Renal cortex interstitium (tissue), 15 donors: ENCODE measurements at places on chromosomes 11 and 22.

GRCh38 chr22:49198705-49199084 is 629.0 kb downstream of the BRD1 start:
- no peak for DNase-seq

- DNase-seq: no peak
Measured at GRCh38 chr11:73001615-73002014, 140.5 kb downstream of the FCHSD2 start.

DNA sequence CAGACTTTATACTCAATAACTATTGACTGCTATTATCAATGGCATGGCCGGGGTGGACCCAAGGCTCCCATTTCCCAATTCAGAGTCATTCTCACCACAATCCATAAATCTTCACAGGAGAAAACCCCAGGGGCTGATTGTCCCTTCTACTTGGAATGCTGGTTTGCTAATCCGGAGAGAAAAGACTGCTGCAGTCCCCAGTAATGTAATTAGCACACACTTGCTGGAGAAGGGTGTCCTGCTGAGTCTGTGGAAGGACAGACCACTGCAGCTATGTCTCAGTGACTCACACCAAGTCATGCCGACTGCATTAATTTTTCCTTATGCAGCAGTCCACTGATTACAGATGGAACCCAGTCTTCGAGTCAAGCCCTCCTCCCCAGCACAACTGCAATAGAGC is 5.9 kb upstream of the ETS1 start:
- no peak for DNase-seq

DNA sequence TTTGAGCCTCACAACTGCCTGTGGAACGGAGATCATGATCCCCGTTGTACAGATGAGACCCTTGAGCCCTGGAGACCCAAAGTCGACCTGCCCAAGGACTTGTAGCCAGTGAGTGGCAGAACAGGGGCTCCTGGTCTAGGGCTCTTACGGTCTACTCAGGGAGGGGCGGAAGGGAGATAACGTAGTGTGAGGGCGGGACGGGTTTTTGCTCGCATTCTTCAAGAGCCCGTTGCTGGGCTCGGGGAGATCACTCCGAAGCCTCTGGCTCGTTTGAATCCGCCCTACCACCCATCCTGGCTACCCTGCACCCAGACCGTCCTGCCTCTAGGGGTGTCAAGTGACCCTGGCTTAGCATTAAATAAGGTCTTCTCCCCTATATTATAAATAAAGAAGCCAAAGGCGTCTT is 639 bp downstream of the CRY2 start:
- no peak for DNase-seq

- DNase-seq: no peak
Measured at GRCh38 chr22:11605468-11605981, 3922.5 kb upstream of the OR11H1 start.

- DNase-seq: no peak
Measured at GRCh38 chr22:24007253-24008021, 2.2 kb upstream of the GSTT4 start.

DNA sequence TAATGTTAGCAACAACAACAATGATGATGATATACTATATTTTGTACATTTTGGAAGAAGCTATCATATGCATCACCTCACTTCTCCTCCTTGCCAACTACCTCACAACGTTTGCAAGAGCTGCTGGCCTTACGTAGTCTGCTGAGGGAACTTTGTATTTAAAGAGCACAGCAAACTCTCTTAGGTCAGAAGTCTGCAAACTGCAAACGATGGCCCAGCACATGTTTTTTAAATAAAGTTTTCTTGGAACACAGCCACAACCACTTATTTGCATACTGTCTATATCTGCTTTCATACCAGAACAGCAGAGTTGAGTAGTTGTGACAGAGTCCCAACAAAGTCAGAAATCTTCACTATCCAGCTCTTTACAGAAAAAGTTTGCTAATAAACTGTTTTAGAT is 261.7 kb downstream of the TENM4 start:
- DNase-seq: no peak

DNA sequence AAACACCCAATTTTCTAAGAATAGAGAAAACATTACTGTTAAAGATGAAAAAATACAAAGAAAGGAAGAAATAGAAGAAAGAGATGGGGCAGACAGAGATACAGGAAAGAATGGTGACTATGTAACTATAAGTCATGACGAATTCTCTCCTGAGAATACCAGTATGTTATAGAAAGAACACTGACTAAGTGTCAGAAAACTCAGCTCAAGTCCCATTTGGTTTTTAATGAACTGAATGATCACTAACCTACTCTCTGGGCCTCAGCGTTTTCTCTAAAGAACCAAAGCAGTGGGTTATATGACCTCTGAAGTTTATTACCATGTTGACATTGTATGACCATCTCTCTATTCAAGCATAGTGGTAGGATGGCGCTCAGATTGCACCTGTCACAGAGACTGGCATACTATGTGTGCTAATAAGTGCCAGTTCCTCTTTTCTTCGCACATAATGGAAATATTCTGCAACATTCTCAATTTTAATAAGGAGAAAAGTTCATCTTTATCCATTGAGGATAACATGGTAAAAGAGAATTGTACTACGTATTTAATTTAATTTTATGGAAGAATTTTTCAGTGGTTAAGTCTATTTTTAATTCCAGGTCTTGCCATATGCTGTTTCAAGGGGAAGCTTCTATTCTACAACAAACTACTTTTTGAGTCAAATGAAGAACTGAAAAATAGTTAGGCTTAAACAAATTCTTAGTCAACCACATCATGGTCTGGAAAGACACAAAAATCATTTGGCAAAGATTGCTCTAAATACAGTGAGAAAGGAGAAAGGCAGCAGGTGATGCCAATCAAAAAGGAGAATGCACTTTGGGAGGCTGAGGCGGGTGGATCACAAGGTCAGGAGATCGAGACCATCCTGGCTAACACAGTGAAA is 25.0 kb upstream of the EED start:
- no peak for DNase-seq

GRCh38 chr11:27427183-27427980 is 45.2 kb downstream of the LGR4 start:
- DNase-seq: no peak

DNA sequence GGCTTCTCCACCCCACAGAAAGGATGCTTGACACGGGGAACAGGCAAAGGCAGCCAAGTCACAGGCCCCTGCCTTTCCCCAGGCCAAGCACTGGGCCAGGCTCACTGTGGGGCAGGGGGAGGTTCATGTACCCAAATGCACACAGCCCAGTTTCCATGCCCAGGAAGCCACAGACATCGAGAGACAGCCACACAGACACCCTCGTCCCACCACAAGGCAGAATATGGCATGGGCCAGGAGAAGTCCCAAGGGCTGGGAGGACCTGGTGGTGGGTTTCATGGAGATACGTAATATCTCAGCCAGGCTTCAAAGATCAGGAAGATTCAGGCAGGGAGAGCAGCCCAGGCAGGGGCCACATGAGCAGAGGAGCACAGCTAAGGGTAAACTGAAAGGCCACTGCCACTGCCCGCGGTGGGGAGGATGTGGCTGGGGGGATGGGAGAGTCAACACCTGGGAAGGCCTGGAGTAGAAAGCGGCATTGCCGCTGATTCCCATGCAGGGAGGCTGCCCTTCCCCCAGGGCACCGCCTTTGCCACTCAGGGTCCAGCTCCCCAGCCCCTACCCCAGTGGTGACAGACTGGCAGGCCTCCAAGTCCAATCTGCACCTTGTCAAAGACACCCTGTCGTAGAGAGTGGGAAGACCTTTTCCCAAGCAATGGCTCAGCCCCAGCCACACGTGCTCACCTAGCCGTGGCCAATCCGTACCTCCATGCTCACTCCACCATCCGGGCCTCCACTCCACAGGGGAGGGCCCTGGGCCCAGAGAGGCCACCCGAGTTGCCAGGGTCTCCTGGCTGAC is 2.4 kb upstream of the MFNG start:
- no peak for DNase-seq

DNA sequence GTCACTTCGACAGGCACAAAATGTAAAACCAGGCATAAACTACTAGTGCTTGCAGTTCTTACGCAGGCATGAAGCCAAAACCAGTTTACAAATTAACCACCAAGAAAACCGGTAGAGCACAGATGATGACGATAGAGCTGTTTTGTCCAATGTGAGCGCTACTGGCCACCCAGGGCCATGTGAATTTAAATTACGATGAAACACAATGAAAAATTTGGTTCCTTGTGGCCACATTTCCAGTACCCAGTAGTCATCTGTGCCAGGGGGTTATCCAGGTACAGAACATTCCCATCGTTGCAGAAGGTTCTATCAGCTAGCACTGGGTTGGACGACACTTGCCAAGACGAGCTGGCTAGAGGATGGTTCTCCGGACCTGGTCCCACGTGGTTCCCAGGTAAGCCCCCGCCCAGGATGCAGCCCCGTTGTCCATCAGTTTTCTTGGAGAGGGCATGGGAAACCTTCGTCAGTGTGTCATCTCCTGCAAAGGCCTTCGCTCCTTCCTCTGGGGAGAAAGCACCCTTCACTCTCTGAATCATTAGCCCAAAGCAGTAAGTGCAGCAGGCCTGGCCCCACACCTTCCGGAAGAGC is 1.1 kb upstream of the CD81 start:
- DNase-seq: peak; percentile 72

- DNase-seq: no peak
Measured at GRCh38 chr11:6402561-6402981, 12.3 kb downstream of the SMPD1 start.

- DNase-seq: no peak
Measured at GRCh38 chr11:2574553-2575535, 125.0 kb downstream of the KCNQ1OT1 start.

- DNase-seq: no peak
Measured at GRCh38 chr11:34345991-34346480, 11.8 kb downstream of the ABTB2 start.

DNA sequence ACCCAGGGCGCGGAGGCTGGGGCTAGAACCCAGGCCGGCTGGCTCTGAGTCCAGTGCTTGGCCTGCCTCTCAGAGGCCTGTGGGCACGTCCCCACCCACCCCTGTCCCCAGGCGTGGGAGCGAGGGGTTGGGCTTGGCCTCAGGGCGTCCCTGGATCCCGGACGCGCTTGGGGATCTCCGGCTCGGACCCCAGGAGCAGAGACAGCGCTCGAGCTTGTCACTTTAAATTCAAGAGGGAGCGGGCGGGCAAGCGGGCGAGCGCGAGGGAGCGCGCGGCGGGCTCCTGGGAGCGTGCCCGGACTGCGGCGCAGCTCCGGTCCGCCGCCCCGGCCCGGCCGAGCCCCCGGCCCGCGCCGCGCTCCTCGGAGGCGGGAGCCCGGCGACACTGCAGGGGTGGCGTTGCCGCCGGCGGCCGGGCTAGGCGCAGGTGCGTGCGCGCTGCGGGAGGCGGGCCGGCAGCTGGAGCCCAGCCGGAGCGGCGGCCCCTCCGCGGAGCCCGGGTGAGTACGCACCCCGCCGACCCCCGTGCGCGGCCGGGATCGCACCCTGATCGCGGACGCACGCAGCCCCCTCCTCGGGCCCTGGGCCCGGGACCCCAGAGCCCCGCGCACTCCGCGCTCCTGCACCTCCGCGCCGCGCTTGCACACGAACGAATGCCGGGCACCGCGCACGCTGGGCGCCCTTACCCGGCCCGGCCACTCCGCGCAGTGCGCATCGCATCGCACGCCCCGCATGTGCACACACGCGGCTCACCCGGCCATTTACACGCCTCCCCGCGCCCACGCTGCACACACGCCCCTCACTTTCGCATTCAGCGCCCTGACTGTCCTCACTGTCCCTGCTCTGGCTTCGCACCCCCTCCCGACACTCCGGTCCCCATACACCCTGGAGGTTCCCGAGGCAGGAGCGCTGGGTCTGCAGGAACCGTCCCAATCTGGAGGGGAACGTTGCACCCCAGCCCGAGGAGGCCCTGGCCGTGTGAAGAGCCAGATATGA is at the start of gene SYT12:
Gene SYT12 (plus strand): TSS at position 174 of the 996 bp plus-strand sequence. CDS start 7,011 bp downstream, outside the sequence.
- DNase-seq: no peak

DNA sequence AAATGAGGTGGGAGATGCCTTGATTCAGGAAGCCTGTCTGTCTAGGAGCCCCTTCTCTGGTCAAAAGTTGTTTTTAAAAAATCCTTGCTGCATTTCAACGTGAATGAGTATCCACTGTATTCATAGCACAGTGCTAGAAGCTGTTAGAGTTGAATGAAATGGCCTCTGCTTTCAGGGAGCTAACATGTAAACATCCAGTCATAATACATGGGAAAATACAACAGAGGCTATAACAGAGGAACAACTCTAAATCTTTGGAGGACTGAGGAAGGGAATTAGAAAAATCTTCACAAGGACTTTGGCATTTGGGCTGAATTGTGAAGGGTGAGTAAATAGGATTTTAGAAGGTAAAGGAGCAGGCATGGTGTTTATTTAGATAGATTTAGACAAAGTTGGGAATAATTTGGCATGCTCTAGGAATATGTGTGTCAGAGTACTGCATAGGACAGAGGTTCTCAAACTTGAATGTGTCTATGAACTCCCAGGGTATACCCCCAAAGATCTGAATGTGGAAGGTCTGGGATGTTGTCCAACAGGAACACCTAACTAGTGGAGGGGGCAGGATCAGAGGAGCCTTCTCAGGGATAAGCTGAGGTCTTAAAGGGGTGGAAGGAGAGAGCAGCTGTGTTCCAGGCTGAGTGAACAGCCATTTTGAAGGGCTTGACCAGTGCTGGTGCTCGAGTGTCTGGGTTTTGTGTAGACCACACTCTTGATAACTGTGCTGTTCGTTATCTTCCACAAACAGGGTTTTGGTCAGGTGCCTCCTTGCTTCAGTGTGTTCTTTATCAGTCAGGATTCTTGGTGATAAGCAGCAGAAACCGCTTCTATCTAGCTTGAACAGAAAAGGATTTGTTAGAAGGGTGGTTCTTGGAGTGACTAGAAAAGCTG is 12.7 kb downstream of the SREBF2 start:
- no peak for DNase-seq

DNA sequence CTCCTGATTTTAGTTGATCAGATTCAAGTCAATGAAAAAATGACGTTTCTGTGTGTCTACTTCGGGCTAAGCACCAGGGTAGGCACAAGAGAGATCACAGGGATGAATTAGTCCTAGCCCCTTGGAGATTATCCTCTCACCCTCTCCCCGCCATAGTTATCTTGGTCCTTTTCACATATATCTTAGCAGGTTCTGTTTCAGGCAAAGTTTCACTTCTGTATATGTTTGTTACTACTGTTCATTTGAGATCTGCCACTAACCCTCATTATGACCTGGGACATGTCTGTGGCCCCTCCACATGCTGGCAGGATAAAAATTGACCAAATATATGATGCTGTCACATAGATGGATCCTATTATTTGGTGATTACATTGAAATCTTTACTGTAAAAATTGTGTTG is 186.1 kb downstream of the AASDHPPT start:
- no peak for DNase-seq

DNA sequence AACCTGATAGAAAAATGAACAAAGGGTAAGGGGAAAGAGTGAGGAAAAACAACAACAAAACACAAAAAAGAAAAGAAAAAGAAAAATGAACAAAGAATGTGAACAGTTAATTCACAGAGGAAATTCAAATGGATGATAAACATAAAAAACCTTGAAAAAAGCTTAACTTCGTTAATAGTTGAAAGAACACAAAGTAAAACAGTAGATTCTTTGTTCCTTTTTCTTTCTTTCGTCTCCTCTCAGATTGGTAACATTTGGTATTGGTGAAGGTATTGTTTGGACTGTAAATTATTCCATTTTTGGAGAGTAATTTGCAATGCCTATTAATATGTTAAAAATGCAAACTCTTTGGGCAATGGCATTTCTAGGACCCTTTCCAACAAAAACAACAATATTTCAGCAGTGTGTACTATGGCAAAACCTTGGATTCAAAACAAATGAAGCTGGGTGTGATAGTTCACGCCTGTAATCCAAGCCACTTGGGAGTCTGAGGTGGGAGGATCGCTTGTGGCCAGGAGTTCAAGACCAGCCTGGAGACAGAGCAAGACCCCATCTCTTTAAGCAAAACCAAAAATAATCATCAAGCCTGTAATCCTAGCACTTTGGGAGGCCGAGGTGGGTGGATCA is 3.3 kb upstream of the BACE1 start:
- DNase-seq: no peak

- DNase-seq: no peak
Measured at GRCh38 chr22:28018461-28018927, 99.4 kb upstream of the PITPNB start.
